Non-pigmented ciliary epithelial cell (primary cell): ENCODE measurements at places on chromosomes 6 and 20.
A peak's percentile ranks its signal among the peaks of the same experiment; 100 is the strongest.

- DNase-seq, result no peak
These were observed 241.2 kb downstream of the BMP7 start for GRCh38 chr20:57025261-57025660.

- DNase-seq, result no peak
These were observed 5.1 kb downstream of the TMEM63B start for GRCh38 chr6:44132476-44132875.

- no peak for DNase-seq
These were observed 1.5 kb downstream of the PABPC1L start for GRCh38 chr20:44911264-44911921.

GRCh38 chr20:61073376-61073775, 178.7 kb upstream of the CDH4 start:
- DNase-seq, result no peak

DNA sequence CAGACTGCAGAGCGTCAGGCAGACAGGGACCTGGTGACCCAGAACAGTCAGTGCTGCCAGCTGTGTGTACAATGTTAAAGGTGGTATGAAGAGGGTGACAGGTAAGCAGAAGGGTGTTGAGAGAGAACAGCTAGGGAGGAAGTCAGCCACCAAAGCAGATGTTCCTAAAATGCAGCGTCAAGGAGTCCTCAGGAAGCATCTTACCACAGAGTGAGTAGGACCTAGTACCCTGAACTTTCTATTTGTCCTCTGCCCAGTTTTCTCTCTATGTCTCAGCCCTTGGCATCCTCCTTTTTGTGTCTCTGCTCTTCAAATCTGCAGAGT, 14.2 kb downstream of the STMND1 start:
- DNase-seq, result no peak

- DNase-seq, result no peak
These were observed 64.7 kb downstream of the RFX6 start for GRCh38 chr6:116941727-116942126.

DNA sequence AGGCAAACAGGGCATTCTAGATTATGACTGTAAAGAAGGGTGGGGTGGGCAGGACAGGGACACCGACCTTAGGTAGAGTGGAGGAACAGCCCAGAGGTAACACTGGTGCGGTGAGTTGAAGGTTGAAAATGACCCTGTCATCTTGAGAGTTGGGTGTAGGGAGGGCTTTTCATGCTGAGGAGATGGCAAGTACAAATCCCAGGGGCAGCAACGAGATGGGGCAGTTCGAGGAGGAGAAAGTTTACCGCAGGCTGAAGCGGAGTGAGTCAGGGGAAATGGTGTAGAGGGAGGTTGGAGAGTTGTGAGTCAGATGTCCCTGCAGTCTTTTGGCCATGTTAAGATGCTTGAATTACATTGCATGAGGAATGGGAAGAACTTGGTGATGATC, 101.1 kb downstream of the HIVEP1 start:
- DNase-seq, result peak; percentile 85

- DNase-seq, result no peak
These were observed 4.5 kb downstream of the LRRC1 start for GRCh38 chr6:53799340-53799739.

GRCh38 chr6:148697895-148698440, 48.9 kb upstream of the UST start:
- no peak for DNase-seq
